ENCODE measurements at places on chromosomes 12 and 14.
A peak's percentile ranks its signal among the peaks of the same experiment; 100 is the strongest.

DNA sequence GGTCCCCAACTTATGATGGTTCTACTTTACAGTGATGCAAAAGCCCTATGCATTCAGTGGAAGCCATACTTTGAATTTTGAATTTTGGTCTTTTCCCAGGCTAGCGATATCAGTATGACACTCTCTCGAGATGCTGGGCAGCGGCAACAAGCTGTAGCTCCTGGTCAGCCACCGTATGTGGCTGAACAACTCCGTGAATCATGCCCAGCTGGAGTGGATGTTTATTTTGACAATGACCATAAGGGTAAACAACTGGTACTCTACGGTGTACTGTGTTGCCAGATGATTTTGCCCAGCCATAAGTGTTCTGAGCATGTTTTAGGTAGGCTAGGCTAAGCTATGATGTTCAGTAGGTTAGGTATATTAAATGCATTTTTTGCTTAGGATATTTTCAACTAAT, 8.2 kb upstream of the ZNF410 start:
- no peak for DNase-seq

DNA sequence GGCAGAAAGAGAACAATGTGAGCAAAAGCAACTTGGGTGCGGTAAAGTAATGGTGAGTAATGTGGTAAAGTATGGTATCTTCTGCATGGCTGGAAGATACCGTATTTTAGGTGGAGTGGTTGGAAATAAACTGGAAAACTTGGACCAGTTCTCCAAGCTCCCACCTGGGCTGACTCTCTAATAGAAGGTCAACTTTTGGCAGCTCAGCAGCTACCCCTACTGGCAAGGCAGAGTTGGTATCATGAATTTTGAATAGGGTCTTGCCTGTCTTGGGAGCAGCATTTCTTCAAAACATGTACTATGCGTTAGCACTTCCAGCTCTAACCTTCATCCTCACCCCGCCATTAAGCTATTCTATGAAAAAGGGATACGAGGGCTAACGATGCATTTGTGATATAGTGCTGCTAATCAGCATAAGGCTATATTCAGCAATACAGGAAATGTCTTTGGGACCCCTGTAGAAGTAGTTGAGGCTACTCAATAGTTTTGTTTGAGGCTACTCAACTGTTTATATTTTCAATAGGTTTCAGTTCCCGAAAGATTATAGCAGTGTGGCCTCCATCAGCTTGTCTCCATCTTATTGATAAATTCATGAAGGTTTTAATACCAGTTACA, 276.3 kb upstream of the FAR2 start:
- DNase-seq = no peak

GRCh38 chr12:23559268-23559753, 390.2 kb downstream of the SOX5 start:
- no peak for DNase-seq

DNA sequence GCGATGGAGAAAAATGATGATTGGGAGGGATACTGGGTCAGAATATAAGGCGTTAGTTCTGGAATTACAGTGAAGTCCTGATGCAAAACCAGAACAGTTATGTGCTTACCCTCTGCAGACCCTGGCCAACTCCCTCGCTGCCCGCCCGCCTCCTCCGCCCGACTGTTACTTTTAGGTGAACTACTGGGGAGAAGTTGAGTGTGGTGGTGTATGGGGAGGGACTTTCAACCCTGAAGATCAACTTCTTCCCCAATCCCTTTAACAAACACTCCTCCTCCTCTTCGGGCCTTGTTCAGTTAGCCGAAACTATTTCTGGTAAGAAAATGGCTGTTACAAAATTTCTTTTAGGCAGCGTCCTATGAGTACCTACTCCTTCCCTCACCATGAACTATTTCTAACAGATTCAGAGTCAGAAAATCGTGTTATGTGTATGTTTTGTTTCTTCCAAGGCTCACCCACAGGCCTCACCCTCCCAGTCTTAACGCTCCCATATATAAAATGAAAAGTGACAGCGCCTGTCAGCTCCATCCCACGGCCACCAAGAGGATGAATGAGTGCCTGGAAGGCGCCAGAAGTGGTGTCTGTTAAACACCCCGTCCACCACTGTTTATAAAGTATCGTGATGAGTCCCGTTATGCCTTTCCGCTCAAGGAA, 1.3 kb downstream of the FBXO33 start:
- no peak for DNase-seq

- DNase-seq = no peak
Measured at GRCh38 chr14:89186856-89187376, 230.1 kb downstream of the FOXN3 start.

GRCh38 chr14:52080158-52080800, 11.4 kb upstream of the NID2 start:
- no peak for DNase-seq

DNA sequence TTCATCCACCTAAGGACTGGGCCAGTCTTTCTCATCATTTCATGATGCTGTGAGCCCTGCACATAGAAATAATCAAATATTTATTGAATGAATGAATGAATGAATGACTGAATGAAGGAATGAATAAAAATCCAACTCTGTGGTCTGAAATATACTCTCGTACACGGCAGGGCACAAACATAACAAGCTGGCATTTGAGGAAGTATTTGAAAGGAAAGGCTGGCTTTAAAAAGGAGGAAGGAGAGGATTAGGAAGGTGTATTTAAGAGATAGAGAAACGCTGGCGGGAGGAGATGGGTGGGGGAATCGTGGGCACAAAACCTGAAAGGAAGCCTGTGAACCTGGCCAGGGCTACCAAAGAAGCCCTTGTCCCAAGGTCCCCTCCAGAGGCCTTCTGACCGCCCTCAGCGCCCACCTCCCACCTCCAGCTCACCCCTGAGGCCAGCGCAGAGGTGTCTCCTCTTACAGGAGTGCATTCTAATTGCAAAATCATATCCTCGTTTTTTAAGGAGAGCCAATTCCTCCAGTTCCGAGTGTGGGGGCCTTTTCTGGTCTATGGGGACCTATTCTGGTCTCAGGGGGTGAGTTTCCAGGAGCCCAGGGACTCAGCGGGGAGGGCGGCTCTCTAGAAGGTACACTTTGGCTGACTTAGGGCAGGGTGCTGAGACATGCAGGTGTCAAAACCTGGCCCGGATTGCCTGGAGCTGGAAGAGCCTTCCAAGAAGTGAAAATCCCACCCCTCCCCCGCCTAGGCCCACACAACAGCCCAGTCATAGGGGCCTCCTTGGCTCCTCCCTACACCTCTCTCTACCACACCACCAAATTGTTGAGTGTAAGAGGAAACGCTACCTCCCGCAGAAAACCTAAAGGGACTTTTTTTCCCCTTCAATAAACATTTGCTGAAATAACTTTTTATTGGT, 8.7 kb upstream of the JDP2 start:
- no peak for DNase-seq

GRCh38 chr12:50186681-50187080, 19.5 kb upstream of the CERS5 start:
- no peak for DNase-seq

- DNase-seq = no peak
Measured at GRCh38 chr14:22908601-22909000, 10.3 kb downstream of the RBM23 start.

GRCh38 chr12:128690641-128691040, 133.1 kb downstream of the SLC15A4 start:
- no peak for DNase-seq

DNA sequence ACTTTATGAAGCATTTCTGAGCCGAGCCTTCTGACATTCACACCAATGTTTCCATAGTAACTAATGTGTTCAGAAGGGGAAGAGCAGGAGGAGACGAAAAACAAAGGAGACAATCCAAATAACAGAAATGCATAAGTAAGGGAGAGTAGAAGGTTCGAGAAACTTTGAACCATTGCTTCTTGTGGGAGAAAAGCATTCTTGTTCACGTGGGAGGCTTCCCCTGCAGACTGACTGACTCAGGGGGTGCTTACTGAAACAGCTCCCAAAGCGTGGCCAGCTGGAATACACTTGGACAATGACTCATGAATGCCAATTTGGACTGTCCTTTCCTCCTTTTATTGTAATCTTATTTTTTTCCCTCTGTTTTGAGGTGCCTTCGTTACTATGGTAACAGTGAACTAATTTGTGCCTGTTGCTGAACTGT, 73.9 kb downstream of the NEDD1 start:
- DNase-seq = no peak

GRCh38 chr12:6608592-6609281, 1.6 kb upstream of the CHD4 start:
- DNase-seq = no peak

- DNase-seq = no peak
Measured at GRCh38 chr12:67241482-67241881, 27.7 kb upstream of the CAND1 start.

DNA sequence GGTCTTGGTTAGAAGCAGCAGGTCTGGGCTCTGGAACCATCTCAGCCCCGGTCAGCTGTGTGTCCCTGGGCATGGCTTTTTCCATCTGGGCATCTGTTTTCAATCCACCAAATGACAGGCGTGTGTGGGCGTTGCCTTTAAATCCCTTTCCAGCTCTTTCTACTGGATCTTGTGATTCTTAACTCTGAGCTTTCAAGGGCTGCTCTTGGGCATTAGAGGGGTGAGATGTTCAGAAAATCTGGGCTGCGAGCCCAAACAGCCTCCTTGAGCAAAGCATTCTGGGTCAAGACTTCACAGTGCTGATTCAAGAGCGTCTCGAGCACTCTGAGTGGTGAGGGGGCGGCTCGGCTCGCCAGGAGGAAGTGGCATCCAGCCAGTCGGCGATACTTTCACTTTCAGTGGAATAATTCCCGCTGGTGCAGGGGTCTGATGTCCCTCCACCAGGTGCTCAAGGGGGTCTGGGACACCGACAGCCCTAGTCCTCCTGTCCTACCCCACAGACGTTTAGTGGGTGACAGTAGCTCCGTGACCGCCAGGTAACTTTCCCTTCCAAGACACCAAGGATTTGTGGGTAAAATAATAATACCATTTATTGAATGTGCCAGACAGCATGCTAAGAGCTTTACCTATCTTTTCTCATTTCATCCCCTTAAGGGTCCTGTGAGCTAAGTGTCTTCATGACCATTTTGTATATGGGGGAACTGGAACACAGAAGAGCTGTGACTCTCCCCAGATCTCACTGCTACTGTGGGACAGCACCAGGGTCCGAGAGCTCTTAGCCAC, 114.0 kb downstream of the PLXNC1 start:
- peak; percentile 77 for DNase-seq

DNA sequence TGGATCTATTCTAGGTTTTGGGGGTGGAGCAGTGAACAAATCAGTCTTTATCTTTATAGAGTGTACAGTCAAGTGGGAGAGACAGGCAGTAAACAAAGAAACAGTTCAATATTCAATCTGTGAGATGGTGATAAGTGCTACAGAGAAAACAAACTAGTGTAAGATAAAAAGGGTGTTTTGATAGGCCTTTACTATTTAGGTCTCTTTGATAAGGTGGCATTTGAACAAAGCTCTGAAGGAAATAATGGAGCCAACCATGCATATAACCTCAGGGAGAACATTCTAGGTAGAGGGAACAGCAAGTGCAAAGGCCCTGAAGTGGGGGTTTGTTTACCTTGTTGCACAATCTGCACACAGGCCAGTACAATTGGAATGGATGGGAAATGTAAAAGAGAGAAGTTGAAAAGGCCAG, 47.3 kb downstream of the PTPN11 start:
- DNase-seq = no peak

- DNase-seq = no peak
Measured at GRCh38 chr14:100287202-100287997, 18.8 kb downstream of the SLC25A29 start.

DNA sequence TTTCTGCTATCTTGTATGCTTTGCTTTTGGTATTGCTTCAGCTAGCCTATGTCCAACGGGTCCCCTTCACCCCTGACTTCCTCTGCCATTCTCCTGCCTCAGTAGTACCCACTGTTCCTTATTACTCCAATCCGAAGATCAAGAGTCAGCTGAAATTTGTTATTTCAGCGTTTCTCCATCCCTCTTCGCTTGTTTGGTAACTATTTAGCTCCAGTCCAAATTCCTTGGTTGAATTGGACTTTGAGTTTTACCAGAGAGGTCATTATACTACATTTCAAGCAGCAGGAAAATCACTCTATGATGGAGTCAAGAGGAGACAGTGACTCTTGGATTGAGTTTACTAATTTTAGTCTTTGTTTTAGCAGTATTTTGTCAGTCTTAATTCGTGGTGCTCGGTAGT, 4.5 kb downstream of the ETFBKMT start:
- no peak for DNase-seq

DNA sequence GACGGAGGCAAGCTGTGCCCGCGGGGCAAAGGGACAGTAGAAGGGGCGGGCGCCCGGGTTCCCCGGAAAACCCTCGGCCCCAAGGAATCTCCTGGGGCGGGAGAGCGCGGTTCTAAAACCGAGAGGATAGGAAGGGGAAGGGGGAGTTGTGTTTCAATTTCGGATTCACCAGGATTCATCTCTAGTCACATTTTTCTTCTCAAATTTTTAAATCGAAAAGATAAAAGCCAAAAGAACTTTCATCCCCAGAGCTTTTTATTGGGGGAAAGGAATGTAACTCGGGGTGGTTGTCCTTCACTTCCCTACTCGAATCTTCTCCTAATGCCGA, 1.4 kb downstream of the BMP4 start:
- DNase-seq = no peak

- no peak for DNase-seq
Measured at GRCh38 chr14:101351146-101351545, 210.1 kb upstream of the DIO3 start.

Data from C1 segment of cervical spinal cord (tissue), 14 donors.